ENCODE measurements at places on chromosomes 4 and X.

DNA sequence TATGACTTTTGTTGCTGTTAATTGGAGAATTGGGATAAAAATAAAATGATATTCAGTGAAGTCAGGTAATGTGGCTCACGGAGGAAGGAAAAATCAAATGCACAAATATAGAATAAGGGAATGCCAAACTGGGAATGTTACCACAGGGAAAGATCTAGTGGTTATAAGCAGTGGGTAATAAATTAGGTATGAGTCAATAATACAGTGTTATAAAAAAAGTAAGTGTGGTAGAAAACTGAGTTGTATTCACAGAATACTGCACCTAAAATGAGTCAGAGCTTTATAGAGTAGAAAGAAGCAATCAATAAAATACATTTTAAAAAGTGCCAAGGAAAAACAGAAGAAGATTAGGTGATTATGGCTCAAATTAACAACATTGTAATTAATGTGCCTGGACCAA lies 34.5 kb downstream of the INTS12 start:
- no peak for DNase-seq

GRCh38 chr4:116664198-116664597 lies 421.2 kb downstream of the TRAM1L1 start:
- DNase-seq: no peak

GRCh38 chrX:44432641-44433040 lies 89.2 kb upstream of the EFHC2 start:
- no peak for DNase-seq

DNA sequence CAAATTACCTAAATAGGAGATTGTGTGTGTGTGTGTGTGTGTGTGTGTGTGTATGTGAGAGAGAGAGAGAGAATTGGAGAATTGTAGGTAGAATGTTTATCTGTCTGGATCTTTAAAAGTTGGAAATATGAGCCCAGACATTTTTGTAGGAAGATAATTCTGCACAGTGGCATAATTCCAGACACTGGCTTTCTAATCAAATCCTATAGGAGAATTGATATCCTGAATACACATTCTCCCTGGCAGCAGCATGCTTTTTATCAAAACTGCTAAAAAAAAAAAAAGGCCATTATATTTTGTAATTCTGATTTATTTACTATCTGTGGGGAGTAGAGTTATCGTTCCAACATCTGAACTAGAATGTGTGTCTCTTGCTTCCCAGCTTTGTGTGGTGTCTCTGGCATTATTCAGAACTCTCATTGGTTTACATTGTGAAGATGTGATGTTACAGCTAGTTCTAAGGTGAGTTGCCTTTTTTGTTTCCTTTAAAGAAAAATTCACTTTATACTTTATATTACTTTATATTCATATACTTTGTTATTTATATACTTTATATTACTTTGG lies 122.4 kb downstream of the GATB start:
- DNase-seq: no peak

- no peak for DNase-seq
Measured at GRCh38 chr4:148814030-148814429, 371.8 kb upstream of the NR3C2 start.

- DNase-seq: no peak
Measured at GRCh38 chr4:13202701-13203100, 281.4 kb downstream of the RAB28 start.

GRCh38 chrX:116238567-116239255 lies 68.2 kb downstream of the AGTR2 start:
- no peak for DNase-seq

DNA sequence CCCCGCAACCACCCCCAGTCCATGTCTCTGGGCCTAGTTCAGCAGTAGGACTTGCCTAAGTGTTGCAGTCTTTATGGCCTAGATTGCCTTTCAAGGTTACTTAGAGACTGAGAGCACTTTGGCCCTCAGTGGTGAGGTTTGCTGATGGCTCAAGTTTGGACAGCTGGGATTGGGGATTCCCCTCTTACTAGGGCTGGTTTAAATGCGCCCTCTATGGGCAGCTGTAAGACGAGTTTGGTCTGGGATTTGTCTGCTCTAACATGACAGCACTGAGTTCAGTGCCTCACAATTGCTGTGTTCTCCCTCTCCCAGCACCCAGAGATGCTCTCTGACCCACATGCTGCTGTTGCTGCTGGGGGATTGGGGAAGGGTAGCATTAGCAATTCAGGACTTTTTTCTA lies 23.1 kb downstream of the DACH2 start:
- DNase-seq: no peak

- DNase-seq: no peak
Measured at GRCh38 chrX:8579602-8580001, 115.0 kb downstream of the VCX3B start.

All from NCI-H187 treated with DMSO at 0.1 percent for 48 hours (cell line).